ENCODE measurements at places on chromosomes 13 and 19.
A peak's percentile ranks its signal among the peaks of the same experiment; 100 is the strongest.

- DNase-seq: peak; percentile 53
These were observed 1.2 kb downstream of the AKT1S1 start for GRCh38 chr19:49875857-49876421.

DNA sequence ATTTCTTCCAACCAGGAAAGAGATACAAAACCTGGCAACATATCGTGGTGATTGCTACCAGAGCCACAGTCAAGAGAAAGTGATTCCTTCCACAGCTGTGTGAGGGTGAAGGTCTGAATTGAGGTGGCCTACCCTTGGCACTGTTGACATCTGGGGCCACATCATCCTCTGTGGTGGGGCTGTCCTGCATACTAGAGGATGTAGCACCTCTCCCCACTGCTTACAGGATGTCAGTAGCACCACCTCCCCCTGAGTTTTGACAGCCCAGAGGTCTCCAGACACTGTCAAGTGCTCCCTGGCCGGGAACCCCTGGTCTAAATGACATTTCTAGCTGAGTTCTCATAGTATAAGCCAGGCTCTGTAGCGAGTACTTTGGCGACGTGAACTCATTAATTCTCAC lies 15.5 kb downstream of the PTGER1 start:
- no peak for DNase-seq

GRCh38 chr19:39398297-39398864 lies 7.2 kb downstream of the MED29 start:
- DNase-seq: peak; percentile 73

- no peak for DNase-seq
These were observed 15.5 kb upstream of the RASA3 start for GRCh38 chr13:114147803-114148520.

DNA sequence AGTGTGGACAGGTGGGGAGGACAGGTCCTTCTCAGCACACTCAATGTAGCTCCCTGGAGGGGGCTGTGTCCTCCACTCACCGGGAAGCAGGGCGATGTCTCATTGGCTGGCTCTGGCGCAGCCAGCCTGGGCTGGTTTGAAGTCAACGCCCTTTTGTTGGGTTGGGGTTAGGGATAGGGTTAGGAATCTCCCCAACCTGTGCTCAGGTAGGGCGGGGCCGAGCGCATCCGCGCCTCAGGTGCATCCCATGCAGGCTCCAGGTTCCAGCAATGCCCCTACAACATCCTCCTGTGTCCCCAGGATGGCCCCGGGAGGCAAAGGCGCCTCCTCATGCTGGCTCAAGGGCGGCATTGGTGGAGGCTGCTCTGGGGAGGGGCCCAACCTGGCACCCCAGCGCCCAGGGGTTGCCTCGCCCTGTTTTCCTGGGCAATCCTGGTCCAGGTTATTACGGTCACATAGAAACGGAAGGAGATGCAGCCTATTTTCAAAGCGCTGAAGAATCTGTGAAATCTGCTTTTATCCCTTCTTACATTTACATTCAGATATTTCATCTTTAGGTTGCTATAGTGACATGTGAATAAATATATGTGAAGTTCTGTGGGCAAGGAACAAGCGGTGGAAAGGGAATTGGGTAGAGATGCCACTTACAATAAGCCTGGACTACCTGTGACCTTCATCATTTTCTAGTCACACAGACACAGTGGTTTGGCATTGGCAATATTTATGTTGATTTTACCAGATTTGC lies 74.3 kb downstream of the TM9SF2 start:
- no peak for DNase-seq

DNA sequence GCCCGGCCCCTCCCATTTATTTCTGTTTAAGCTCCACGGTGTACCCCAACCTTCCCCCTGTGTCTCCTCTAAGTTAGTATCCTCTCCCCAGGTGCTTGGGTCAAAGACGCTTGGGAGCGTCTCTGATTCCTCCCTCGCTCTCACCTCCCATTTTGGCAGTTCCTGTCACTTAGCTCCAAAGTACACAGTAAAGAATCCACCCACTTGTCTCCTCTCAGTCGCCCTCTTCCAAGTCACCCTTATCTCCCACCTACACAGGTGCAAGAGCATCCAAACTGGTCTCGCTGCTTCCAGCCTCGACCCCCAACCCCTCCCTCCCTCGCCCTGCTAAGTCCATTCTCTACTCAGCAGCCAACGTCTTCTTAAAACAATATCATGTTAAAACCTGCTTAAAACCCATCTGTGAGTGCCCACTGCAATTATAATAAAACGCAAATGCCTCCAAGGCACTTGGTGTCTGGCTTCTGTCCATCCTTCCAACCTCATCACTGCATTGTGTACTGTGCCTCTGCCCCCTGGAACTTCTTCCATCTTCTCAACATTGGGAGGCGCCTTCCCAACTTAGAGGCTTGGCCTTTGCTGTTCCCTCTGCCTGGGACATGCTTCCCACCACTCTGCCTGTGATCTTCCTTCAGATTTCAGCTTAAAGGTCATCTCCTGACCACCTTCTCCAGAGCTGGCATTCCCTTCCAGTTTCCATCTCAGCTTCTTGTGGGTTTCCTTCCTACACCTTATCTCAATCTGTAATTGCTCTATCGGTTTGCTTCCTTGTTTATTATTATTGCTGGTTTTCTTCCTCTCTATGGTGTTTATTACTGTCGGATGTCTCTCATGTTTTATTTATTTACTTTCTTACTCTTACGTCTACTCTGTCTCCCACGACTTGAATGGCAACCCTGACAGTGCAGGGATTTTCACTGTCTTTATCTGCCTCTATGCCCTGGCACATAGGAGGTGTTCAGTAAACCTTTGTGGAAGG lies 9.5 kb upstream of the KLK14 start:
- no peak for DNase-seq

- DNase-seq: peak; percentile 96
These were observed at the start of gene ZNF473 for GRCh38 chr19:50025794-50026549. TSS of gene ZNF473 (plus strand) at chr19:50026005. CDS start at chr19:50031083, 5,078 bp downstream.

DNA sequence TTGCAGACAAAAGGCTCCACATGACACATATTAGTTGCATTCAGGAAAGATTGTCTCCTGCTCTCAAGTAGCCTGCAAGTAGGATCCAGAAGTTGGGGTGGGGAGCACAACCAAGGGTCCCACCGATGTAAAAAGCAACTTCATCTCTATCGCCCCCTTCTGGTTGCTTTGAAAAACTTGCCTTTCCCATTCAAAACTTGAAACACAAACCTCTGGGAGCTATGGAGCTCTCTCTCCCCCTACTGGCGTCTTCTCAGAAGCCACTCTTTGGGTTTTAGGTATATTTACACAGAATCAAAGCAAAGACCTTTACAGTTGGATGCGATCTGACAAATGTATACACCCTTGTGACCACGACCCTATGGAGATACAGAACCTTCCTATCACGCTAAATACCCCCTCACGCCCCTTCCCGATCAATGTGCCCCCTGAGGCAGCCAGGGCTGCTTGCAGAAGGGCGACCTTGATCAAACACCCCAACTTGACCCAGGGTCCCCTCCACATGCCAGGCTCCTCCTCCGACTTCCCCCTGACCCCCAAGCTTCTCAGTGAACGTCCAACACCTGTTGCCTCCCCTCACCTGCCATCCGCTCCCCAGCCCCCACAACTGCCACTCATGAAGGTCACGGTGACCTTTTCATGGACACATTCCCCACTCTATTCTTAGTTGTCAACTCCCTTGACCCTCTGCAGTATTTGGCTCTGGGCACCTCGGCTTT lies 10.1 kb downstream of the NOSIP start:
- peak; percentile 83 for DNase-seq

GRCh38 chr19:54600212-54600611 lies 6.8 kb downstream of the LILRA1 start:
- DNase-seq: no peak

DNA sequence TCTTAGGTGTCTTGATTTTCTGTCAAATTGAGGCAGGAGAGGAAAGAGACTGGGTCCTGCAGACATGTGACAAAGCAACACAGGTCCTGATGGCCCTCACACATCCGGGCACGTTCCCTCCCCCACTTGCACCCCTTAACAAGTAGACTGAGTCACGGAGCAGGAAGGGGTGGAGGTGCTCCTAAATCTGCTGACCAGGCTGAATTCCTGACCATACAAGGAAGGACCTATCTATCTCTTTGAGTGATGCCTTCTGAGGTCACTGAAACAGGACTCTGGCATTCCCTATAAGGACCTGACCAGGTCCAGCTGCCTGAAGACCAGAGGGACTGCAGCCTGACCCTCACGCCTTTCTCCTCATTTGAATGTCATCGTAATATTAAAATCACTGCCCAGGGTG lies 250.3 kb downstream of the COL4A1 start:
- no peak for DNase-seq

DNA sequence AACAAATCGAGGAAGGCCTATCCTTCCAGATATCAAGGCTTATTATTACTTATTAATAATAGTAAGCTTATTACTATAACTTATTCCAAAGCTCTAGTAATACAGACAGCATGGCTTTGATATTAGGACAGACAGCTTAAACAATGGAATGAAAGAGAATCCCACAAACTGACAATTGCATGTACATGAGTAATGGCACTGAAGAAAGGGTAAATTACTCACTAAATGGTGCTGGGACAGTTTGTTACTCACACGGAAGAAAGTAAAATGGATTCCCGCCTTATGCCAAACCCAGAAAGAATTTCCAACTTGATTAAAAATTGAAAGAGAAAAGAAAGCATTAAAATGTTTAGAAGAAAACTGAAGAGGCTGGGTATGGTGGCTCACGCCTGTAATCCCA lies 60.3 kb downstream of the MIPEP start:
- peak; percentile 53 for DNase-seq

GRCh38 chr19:12162513-12162881 lies 399 bp upstream of the ZNF136 start:
- no peak for DNase-seq

- DNase-seq: no peak
These were observed 251.7 kb upstream of the ARGLU1 start for GRCh38 chr13:106819413-106820180.

GRCh38 chr13:26262156-26262555 lies 8.2 kb downstream of the CDK8 start:
- DNase-seq: no peak

GRCh38 chr19:45503909-45504308 lies 3.4 kb upstream of the VASP start:
- no peak for DNase-seq

DNA sequence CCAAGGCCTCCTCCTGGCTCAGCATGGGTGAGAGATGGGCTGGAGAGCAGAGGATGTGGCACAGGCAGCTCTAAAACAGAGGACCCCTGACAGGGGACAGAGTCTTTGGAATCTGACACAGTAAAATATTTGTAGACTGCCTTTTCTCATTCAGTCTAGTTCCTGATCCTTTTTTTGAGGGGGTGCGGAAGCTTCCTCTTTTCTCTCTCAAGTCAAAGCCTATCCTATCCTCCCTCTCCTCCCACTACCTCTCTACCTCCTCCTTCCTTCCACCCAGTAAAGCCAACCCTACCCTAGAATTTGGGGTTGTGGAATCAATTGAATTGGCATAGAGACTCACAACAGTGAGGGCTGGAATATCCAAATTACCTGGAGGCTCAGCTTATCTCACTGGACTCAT lies 82.0 kb downstream of the TEX26 start:
- no peak for DNase-seq

DNA sequence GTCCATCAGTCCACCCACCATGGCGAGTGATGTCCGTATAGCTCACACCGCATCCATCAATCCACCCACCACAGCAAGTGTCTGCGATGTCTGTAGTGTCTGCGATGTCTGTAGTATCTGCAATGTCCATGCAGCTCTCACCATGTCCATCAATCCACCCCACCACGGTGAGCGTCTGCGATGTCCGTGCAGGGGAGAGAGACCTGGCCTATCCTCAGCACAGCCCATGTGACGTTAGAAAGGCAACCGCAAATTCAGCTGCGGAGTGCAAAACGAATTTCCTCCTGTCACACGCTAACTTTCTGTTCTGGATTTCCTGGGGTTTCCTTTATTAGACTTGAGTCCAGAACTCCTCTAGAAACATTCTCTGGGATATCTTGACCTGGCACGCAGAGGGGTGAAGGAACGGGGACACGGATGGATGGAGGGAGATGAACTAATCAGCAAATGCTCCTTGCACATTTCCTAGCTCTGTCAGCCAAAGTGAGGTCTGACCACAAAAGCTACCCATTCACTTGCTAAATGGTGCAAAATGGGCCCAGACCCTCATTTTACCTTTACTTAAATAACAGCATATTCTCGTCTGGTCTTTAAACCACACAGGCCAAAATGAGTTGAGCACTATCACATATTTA lies 18.3 kb downstream of the RASA3 start:
- no peak for DNase-seq

DNA sequence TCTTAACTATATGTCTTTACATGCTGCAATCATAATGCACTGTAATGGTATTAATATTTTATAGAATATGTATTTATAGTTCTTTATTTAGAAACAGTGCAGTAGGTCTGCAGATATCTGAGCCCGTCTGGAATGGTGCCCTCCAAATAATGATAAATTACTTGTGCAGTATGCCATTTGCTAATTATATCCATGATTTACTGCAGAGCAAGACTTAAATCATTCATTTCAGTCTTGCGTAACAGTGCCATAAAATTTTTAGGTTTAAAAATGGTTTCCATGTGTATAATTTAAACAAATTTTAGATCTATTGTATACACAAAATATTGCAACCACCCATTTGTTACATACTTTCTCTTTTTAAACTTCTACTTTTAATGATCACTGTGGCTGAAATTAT lies 175.1 kb downstream of the ZNF536 start:
- no peak for DNase-seq

DNA sequence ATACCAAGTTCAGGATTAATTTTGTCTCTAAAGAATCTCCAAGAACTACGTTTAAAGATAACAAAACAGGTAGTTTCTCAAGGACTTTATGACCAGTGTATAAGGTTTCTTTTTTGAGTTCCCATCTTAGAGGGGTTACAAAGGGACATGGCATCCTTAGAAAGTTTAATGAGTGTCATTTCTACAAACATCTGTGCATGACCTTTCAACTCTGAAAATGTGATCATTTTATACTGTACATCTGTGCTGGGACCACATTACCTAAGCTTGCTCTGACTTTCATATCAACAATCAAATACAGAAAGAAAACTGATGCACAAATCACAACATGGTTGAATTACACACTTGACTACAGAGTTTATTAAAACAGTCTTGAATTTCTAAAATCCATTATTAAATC lies 37.1 kb downstream of the KLF12 start:
- no peak for DNase-seq

DNA sequence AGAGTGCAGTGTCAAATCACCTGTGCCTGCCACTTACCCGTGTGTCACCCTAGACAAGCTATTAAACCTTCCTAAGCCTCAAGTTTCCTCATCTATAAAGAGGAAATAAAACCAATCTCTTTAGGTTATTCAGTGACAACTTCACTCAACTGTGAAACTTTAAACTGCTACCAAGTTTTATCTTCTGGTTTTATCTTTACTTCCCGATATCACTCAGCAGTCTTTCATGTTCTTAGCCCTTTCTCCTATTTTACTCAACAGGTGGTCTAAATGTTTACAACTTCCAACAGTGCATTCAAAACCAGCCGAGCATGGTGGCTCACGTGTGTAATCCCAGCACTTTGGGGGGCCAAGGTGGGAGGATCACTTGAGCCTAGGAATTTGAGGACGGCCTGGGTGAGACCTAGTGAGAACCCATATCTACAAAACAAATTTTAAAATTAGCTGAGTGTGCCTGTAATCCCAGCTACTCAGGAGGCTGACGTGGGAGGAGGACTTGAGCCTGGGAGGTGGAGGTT lies 59.6 kb downstream of the GPALPP1 start:
- no peak for DNase-seq
